Dermis blood vessel endothelial cell (primary cell): ENCODE measurements at places on chromosomes 6 and 20. TPM values are rescaled to one million over a fixed set of nuclear protein-coding genes. Genes with fewer than 3 reads are reported as not detected.

The OR2H1 gene
- total RNA-seq = not detected in 2 replicates

The C6orf141 gene
- total RNA-seq = 42.3 and 60.4 TPM in 2 replicates

The ANGPT4 gene
- total RNA-seq = not detected in 2 replicates

The FAM209A gene
- not detected in 2 replicates for total RNA-seq

The CD83 gene
- total RNA-seq = 2.9 and 5.3 TPM in 2 replicates

The PREX1 gene
- 63.1 and 63.9 TPM in 2 replicates for total RNA-seq

The DZANK1 gene
- 0.34 and 0.70 TPM in 2 replicates for total RNA-seq

The DCBLD1 gene
- total RNA-seq = 35.1 and 41.1 TPM in 2 replicates

The GPR63 gene
- under 0.01 and 0.09 TPM in 2 replicates for total RNA-seq

The RAET1L gene
- not detected in 2 replicates for total RNA-seq

The SLC17A2 gene
- total RNA-seq = not detected in 2 replicates

The PXDC1 gene
- total RNA-seq = 61.5 and 135 TPM in 2 replicates

The TTLL9 gene
- total RNA-seq = 0.14 TPM in 1 of 2 replicates, not detected in the other

The PSORS1C2 gene
- total RNA-seq = not detected in 2 replicates

DNA sequence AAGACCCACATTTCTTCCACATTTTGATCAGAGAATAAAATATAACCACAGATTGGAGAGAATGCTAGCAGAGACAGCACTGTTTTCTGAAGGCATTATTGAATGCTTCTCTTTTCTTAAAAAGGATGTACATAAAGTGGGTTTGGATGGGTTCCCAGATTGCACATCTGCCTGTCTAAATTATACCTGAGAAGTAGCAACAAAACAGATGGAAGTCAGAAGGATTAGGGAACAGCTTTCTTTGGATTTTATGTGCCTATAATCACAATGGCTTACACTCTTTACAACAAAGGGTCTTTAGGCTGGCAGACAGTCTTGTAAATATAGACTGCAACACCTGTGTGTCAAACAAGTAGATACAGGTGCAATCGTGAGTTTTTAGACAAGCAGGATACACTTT, 622.2 kb upstream of the MANEA start:
- no peak for DNase-seq

DNA sequence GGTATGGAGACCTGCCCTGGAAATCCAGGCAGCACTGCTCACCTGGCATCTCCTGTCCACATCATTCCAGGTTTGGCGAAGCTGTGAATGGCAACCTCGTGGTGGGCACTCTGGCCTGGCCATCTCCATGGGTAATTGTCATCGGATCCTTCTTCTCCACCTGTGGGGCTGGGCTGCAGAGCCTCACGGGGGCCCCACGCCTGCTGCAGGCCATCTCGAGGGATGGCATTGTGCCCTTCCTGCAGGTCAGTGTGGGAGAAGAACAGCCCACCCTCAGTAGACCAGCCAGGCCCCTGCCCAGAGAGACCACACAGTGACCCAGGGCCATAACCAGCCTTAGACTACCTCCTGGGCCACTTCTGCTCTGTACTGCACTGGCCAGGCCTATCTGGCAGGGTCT, 15.9 kb downstream of the SLC12A5 start:
- no peak for DNase-seq

- DNase-seq = peak; percentile 32
Measured at GRCh38 chr6:160030103-160030502, 61.2 kb downstream of the IGF2R start.

DNA sequence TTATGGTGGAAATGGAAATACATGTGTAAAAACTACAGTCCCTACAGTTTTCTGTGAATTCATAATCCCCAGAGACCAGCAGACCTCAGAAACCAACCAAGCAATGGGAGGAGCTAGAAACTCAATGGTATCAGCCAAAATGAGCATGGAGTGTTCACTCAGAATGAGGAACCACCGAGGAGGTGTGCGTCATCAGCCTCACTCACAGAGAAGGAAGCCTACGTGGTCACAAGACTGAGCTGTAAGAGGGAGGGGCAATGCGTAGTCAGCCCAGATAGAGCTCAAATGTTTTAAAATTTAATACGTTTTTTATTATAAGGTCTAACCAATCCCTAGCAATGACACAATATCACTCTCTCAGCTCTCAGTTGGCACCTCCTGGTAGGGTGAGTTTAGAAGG, 17.4 kb downstream of the MYLK4 start:
- no peak for DNase-seq

- peak; percentile 85 for DNase-seq
Measured at GRCh38 chr6:85482905-85483700, 33.2 kb downstream of the NT5E start.

DNA sequence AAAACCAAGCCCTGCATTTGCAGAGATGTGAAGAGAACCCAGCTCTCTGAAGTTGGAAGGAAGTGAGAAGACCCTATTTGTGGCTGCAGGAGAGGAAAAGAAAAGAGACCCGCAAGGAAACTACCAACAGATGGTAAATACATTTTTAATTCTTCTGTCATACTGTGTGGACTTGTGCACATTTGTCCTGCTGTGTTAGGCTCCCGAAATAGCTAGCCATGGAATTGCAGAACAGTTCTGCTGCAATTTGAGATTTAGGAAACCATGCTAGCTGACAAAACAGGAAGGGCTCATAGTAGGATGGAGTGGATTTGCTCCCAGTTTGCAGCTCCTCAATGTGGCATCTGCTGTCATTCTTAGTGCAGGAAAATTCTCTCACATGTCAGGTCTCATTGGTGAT, 12.1 kb upstream of the ATXN1 start:
- no peak for DNase-seq

GRCh38 chr6:147741389-147741788, 232.9 kb downstream of the SAMD5 start:
- DNase-seq = no peak

DNA sequence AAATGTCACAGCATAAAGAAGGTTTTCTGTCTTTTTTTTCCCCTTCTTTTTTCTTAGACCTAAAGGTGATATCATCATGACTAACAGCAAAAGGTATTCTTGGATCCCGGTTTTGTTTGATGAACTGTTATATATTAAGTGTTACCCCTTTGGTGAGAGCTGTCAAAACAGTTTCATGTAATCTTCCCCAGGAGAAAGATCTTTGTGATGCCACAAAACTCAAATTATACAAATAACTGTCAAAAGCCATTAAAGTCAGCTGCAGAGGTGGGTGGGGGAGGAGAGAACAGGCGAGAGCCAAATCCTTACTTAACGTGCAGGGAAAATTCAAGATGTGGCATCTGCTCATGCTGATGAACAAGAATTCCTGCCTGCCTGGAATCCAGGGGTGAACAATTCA, 258.2 kb downstream of the BMP7 start:
- no peak for DNase-seq

DNA sequence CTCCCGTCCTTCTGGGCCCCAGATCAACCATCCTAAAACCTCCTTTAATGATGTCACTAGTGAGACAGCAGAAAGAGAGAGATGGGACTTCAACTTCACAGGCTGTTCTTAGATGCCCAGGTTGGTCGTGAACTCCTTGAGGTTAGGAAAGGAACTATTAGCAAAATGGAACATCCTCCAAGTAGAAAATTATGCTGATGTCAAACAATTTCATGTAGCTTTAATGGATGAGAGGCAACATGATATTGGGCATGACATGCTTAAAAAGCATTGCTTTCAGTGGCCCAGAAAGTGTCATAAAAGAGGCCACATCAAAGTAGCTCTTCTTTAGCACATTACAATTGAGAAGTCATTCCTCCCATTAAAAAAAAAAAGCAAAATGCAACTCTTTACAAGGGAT, 248.1 kb downstream of the PTPRT start:
- no peak for DNase-seq

GRCh38 chr6:121826156-121826810, 390.8 kb downstream of the GJA1 start:
- DNase-seq = peak; percentile 97

DNA sequence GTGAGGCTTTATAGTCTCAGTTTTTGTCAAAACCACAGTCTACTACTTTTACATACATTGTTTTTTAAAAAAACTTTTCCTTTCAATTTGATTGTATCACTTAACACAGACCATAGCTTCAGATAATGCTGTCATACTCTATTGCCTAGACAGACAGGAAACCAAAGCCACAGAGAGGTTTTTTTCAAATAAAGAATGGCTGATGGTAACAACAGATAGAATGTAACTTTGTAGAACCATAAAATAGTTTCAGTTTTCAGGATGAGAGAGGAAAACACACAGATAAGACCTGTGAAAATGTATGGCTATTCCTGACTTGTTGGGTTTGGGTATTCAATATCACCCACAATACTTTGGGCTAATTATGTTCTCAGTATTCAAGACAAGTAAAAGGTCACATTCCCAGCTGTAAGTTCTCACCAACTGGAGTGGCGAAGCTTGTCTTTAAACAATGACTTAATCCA, 94.0 kb downstream of the ADGRG6 start:
- peak; percentile 68 for DNase-seq

- no peak for DNase-seq
Measured at GRCh38 chr20:10300582-10301446, 82.2 kb downstream of the SNAP25 start.

- no peak for DNase-seq
Measured at GRCh38 chr6:31948753-31949413, 3.0 kb downstream of the CFB start.

- no peak for DNase-seq
Measured at GRCh38 chr6:25171301-25171700, 107.9 kb upstream of the CARMIL1 start.

DNA sequence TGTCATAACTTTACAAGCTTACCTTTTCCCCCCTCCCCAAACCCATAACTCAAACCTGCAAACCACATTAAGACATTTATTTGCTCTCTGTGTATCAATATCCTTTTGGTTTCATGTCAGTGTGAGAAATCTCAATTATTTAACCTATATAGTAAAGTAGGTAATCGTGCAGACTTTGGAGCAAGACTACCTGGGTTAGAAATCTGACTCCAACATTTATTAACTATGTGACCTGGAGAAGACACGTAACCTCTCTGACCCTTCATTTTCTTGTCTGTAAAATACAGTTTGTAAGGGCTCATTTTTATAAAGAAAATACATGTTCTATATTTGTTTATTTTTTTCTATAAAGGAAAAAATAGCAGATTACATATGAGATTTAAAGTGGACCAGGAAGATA, 448.9 kb upstream of the MANEA start:
- DNase-seq = no peak

- no peak for DNase-seq
Measured at GRCh38 chr6:52840763-52841585, at the start of gene GSTA5. GSTA5 (minus strand) TSS chr6:52840813.

DNA sequence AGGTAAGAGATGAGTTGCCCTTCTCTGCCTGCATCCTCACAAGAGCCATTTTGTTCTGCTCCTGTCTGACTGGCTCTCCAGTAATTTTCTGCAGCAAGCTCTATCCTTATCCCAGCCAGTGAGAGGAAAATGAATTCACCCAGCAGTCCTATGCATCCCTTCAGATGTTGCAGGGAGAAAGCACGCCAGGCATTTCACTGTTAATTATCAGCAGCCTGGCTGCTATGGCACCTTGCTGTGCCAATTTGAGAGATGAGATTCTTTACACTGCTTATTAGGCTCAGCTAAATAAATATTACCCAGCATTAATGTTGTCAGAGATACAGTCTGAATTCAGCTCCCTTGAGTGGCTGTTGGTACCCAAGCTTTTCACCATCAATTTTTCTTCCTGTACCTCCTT, 61.1 kb upstream of the SNAP25 start:
- no peak for DNase-seq

DNA sequence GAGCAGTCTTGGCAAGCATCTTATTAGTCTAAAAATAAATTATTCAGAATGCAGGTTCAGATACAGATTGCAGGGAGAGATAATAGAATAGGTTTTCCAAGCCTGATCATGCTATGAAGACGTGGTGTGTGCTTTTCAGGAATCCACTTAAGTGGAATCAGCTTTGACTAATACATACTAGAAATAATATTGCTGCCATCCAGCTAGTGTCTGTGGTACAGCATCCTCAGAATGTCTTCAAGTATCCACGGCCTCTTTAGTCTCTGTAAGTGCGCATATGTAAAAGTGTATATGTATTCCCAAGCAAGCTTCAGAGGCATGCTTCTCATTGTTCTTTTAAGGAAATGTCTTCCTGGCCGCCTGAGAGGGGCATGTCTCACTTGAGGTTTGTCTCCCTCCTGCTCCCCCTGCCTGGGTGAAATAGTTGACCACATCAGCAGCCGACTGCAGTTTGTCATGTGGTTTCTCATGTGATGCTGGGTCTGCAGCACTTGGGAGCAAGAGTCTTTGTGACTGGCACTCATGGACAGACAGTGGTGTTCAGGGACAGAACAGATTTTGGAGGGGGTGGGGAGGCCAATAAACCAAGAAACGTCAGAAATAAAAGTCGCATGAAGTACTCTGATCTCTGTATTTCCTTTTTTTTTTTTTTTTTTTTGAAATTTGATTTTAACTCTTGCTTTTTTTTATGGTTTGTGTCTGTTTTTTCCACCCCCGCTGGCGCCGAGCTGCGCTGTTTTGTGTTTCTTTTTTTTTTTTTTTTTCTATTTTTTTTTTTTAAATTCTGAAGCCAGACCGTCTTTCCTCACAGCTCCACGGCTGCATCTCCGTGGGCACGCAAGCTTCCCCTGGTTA, 150.8 kb downstream of the PRL start:
- DNase-seq = peak; percentile 73

DNA sequence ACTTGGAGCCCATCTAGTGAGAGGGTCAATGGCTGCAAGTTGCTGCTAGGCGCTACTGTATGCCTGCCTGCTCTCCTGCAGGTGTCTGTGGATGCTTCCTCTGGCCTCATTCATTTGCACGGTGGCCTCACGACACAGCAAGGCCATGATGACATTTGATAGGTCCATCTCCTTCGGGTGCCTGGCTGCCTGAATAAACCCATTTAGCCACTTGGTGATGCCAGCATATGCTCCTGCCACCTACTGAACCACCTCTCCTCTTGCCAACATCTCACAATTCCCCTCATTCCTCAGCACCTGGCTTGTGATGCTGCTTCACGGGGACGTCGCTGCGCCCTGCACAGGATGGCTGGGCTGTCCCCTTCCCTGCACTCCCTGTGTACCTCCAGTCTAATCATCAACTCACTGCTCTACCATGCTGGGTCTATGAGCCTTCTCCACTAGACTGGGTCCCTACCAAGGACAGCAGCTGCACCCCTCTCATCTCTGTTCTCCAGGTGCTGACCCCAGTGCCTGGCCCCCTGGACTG, 51.1 kb downstream of the AGPAT4 start:
- no peak for DNase-seq

DNA sequence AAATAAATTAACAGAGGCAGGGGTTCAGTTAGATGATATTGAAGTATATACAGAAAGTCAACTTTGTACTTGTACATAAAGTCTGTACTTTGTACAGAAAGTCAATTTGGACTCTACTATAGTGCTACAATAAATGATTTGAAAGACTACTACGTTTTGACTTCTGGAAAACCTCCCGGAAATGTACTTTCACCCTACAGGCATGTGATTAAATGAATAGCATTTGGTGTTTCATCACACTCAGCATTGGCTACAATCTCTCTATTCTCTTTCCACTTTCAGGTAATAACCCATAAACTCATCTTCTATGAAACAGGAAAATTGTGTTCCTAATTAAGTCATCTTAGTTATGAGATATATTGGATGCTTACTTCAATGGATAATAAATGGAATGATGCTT, 25.6 kb upstream of the MC3R start:
- no peak for DNase-seq

DNA sequence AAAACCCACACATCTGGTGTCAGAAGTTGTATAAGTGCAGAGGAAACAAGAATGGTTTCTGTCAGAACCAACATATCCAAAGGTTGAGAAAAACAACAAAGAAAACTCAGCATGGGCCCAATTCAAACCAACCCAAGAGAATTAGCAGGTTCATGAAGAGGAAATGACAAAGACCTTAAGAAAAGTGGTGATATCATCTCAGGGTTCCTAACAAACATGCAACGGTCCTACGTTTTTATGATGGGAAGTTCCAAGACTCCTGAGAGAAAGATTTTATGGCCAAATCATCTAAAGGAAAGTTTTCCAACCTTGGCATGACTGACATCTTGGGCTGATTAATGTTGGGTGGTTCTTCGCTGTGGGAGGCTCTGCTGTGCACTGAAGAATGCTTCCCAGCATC, 23.0 kb downstream of the TFB1M start:
- peak; percentile 59 for DNase-seq
